ENCODE measurements at places on chromosomes 11 and 22. TPM values are rescaled to one million over a fixed set of nuclear protein-coding genes. Genes with fewer than 3 reads are reported as not detected.
A peak's percentile ranks its signal among the peaks of the same experiment; 100 is the strongest.

DNA sequence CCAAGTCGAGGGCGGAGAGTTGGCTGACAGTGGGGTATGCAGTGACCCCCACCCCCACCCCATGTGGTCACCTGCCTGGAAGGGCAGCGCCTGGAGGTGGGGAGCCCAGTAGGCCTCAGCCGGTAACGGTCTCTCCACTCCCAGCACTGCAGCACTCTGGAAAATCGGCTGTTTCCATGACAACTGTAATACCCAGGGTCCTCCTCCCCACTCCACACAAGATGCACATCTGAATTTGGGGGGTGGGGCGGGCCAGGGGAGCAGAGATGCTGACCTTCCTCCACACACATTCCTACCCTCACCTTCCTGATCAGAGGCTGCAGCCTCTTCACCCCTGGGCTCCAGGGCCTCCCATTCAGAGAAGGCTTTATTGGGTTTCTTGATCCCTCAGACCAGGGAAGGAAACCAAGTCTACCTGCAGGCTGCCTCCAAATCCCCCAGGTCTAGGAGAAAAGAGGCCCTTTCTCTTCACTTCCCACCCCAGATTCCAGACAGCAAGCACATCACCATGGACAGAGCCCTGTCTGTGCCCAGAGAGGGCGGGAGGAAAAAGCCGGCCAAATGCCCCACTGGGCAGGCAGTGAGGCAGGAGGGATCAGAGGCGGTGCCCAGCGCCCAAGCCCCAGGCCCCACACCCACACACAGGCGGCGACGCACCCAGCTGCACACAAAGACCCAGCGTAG lies 46.5 kb downstream of the SLC22A12 start:
- DNase-seq, result no peak

DNA sequence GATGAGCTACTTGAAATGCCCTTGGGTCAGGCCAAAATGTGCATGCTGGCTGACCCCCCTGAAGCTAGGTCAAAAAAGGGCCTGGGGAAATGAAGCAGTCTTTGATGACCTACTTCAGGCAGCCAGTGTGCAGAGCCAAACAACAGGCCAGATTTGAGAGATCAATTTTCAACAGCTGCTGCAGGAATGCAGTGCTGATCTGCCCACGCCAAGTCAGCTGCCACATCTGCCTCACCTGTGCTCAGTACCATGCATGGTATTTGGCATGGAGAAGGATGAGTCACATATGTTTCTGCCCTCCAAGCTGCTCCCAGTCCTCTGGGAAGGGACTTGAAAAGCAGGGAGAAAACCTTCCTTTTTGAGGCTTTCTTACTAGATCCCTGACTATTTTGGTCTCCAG lies 35.8 kb downstream of the MTNR1B start:
- peak; percentile 27 for DNase-seq

DNA sequence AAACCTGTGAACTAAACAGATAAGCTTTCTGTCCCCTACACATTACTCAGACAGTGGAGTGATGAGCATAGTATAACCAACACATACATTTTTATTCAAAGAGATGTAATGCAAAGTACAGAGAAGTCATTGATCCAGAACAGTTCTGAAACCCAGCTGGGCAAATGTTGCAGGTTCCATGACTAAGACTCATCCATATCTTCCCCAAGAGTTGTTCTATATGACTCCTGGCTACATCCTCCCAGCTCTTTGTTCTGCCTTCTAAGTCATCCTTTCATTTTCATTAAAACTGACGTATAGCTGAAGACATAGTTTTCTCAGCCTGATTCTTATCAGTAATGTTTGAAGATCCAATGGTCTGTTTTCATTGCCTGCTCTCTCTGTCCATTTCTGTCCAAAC lies 47.3 kb downstream of the PLAAT5 start:
- DNase-seq, result no peak

DNA sequence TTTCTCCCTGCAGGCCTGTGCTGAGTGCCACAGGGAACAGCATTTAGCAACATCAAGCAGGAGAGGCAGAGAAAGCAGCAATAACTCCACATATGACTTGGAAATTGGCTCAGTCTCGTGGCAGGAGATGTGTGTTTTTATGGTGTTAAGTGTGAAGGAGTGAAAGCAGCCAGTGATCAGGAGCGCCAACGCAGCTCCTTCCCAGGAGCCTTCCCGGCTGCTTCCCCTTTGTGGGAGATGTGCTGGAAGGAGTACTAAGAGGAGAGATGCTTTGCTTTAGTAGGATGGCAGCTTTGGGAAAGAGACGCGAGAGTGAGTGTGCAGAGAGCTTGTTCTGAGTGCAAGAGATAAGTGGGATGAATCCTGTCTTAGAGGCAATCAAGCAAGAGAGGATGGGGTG lies 54.7 kb upstream of the KIRREL3 start:
- DNase-seq, result no peak

DNA sequence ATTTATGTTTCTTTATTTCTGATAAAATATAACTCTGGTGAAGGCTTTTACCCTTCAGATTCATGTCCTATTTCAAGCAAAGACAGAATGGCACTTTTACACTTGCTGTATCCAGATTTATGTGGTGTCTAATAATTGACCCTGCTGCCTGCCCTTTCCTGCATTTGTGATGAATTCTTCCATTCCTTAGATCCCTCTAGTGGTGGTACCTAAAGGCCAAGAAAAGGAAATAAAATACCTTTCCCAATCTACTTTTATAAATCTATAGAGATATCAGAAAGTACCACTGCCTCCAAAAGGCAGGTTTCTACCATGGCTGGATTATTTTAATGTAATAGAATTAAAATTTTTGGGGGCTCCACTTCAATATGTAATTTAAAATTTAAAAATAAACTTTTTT lies 34.2 kb downstream of the CCDC81 start:
- DNase-seq, result no peak

- DNase-seq, result no peak
These were observed 24.3 kb downstream of the SYT7 start for GRCh38 chr11:61556621-61557020.

CNGA4 gene
- total RNA-seq, result not detected

DNA sequence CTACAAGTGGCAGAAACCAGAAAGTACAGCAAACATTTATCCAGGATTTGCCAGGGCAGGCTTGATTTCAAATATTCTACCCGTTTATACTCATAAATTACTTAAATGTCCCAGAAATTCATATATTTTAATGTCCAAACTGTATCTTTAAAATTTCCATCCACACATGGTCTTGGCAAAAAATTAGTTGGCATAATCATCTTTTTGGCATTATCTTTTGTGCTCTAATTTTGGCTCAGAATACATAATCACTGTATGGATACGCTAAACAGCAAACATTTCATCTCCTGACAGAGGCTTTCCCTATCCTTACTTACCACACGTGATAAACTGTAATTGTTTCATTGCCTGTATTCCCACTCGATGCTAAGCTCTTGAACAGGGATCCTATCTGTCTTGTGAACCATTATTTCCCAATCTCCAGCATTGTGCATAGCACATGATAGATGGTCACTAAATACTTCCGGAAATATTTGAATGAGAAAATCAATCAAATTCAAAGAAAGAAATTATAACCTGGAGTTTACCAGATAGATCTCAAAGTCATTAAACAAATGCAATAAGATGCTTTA lies 64.2 kb downstream of the CADM1 start:
- DNase-seq, result no peak

DNA sequence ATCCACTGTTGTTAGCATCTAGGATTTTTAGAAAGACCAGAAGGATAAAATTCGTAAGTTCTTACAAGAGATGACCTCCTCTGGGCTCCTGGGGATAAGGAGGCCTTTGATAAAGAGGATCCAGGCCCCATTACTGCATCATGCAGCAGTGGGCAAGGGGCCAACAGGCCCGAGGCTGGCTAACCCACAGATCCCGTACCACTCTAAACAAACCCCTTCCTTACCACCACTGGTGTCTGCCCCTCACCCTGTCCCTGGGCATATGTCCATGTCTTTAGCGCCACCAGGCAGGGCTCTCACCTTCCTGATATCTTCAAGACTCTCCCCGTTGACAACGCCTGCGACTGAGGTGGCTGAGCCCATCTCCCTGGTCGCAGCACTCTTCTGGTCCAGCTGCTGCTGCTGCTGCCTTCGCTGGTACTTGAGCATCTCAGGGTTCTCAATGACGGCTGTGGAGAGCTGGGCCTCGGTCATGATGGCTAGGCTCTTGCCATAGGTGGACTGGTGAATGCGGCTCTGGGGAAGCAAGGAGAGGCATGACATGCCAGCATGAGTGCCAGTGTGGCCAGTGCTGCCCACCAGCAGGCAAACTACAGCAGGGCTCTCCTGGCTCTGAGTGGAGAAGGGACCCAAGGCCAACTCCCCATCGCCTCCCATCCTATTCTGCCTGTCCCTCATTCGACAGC lies 46.2 kb downstream of the HIRA start:
- DNase-seq, result no peak

GRCh38 chr11:121761186-121761585 lies 308.4 kb upstream of the SORL1-AS1 start:
- no peak for DNase-seq

GRCh38 chr11:59195586-59195985 lies 17.1 kb downstream of the MPEG1 start:
- DNase-seq, result no peak

- DNase-seq, result no peak
These were observed 126.5 kb downstream of the MIAT start for GRCh38 chr22:26783885-26784284.

MMP1 gene
- total RNA-seq, result not detected

DNA sequence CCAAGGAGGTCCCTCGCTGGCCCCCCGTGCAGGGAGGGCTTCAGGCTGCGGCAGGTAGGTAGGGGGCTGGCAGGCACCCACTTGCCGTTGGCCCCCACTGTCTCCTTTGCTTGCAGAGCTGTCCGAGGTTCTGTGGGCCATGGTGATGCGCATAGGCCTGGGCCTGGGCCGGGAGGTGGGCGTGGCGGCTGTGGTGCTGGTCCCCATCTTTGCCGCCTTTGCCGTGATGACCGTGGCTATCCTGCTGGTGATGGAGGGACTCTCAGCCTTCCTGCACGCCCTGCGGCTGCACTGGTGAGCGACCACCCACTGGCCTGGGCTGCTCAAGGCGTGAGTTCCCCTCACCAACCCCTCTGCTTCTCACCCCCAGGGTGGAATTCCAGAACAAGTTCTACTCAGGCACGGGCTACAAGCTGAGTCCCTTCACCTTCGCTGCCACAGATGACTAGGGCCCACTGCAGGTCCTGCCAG lies 11.6 kb downstream of the TCIRG1 start:
- no peak for DNase-seq

RASGRP2 gene
- total RNA-seq, result 2.9 TPM

DNA sequence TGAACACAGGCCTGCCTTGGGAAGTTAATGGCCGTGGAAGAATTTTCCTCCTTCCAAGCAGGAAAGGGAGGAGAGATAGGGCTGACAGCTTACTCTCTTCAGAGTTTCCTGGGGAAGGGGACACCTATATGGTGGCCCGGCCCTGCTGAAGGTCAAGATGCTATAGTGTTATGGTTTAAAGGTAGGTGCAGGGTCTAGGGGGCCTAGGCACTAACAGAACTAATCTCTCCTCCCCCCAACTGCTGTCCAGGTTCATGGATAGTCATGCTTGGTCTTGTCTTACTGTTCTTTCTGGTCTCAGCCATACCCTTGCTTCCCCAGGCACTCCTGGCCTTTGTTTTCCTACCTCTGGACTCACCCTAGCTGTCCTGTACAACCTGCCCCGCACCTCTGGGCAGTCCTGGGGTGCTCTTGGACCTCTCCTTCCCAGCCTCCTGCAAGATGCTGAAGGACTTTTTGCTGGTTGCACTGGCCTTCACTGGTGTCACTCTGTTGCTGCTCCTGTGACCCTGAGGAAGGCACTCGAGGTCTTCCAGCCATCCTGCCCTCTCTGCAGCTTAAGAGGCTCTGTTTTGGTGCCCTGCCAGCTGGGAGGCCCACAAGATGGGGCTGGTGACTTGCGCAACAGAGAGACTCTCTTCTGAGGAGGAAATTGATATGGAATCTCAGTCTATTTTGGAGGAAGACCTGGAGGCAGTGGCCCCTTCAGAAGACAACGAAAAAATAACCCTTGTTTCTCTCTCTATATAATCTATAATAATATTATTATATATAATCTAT lies 17.9 kb downstream of the SEC14L3 start:
- no peak for DNase-seq

DNA sequence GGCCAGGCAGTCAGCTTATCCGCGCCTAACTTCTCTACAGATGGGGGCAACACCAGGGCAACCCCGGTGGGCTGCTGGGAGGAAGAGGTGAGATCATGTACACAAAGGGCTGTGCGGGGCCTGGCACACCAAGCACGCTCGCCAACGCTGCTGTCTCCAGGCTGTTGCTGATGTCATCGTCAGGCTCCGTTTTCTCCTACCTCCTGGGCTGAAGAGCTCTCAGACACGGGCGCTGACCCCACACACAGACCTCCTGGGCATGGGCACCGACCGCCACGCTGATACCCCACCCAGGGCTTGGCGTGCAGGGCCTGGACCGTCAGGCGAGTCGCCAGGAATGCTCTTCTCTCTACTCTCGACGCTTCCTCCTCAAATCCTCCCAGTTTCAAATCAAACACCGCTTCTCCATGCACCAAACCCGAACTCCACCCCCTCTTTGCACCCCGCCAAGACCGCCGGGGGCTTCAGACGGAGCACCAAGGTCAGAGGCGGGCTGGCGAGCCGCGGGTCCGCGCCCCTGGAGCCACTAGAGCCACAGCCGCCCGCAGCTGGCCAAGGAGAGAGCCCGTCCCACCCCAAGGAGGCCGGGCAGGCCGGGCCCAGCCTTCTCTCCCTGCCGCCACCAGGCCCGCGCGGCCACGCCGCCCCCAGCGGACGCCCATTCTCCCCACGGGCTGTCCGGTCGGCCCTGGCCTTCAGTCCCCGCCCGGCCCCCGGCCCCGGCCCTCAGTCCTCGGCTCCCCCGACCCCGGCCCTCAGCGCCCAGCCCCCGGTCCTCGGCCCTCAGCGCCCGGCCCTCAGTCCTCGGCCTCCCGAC lies 772 bp downstream of the SBF1 start:
- peak; percentile 66 for DNase-seq

BAIAP2L2 gene
- total RNA-seq, result 28.6 TPM

GRCh38 chr22:42145175-42145574 lies 14.6 kb upstream of the CYP2D6 start:
- no peak for DNase-seq
